ENCODE measurements at places on chromosomes 2 and 18.

GRCh38 chr2:195610717-195611116 lies 46.3 kb upstream of the SLC39A10 start:
- DNase-seq = no peak

- no peak for DNase-seq
Measured at GRCh38 chr18:64519201-64519600, 370.3 kb upstream of the LINC00305 start.

DNA sequence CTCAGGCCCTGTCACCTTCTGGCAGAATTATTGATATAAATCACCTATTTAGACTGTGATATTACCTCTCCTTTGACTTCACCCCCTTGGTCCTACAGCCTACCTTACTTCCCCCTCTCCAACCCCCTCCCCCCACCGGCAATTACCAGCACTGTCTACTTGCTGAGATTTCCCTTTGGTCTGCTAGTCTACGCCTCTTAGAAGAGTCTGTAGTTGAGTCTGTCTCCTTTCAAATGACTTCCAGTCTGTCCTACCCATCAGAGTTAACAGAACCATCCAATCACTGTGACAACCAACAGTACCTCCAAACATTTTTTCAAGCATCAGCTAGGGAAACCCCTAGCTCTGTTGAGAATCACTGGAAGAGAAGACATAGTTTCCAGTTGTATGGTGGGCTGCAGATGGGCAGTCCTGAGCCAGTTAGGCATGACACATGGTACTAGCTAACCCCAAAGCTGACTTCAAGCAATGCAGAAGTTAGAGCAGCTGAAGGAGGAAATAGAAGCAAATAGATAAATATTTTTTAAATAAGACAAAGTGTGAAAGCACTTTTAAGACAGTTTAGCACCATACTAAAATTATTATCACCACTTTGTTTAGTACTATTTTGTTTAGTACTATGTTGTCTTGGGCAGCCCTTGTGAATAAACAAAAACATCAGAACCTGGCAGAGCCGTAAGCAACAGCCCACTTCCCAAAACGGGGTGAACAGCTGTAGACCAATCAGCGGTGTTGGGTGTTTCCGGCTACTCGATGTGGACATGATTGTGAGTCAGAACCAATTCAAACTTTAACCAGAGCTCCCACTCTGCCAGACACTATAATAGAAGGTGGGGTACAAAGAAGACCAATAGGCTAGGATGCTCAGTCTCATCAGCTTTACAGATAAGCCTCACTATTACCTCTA lies 2.7 kb upstream of the ASNSD1 start:
- DNase-seq = peak; percentile 71

DNA sequence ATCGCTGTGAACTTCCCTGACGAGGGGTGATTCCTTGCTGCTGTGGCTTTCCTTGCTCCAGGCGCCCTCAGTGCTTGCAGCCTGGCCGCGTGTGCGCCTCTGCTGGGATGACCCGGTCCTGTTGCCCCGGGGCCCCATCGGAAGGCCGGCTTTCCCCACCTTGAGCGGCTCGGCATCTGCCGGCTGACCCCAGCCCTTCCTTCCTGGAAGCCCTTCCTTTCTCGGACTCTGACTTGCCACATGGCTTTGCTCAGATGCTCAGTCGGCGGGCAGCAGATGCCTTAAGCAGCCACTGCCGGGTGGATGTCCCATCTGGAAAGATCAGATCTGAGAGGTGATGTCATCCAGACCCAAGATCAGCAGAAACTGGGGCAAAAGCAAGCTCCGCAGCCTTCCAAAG lies 100.5 kb upstream of the ODC1 start:
- no peak for DNase-seq

DNA sequence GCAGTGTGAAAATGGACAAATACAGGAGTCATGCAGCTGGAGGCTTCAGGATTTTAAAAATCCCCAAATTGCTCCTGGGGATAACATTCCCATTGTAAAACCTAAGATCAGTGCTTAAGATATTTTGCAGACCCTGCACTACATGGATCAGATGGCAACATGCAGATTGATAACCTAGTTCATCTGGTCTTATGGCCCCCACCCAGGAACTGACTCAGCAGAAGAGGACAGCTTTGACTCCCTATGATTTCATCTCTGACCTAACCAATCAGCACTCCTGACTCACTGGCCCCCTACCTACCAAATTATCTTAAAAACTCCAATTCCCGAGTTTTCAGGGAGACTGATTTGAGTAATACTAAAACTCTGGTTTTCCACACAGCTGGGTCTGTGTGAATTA lies 20.0 kb downstream of the SRBD1 start:
- DNase-seq = no peak

GRCh38 chr2:1818404-1818803 lies 74.1 kb upstream of the PXDN start:
- DNase-seq = no peak
